ENCODE measurements at places on chromosomes 16 and 17. TPM values are rescaled to one million over a fixed set of nuclear protein-coding genes. Genes with fewer than 3 reads are reported as not detected.

Gene SMIM5
- 0.80 TPM for total RNA-seq

Gene PRCD
- not detected for total RNA-seq

Gene PRAC1
- total RNA-seq: not detected

Gene RND2
- total RNA-seq: 0.13 TPM

Gene TNFRSF13B
- not detected for total RNA-seq

Measured in A549 treated with GW870086 at 1 μM for 4 hours (cell line).